ENCODE measurements at places on chromosomes 5 and 9.

GRCh38 chr9:88071331-88071730 is 66.9 kb downstream of the SPATA31C2 start:
- no peak for DNase-seq

- DNase-seq: peak; percentile 77
These were observed 25.1 kb upstream of the CDKN2AIPNL start for GRCh38 chr5:134436523-134437339.

- DNase-seq: peak; percentile 8
These were observed 58.6 kb downstream of the DIAPH1 start for GRCh38 chr5:141560151-141560550.

DNA sequence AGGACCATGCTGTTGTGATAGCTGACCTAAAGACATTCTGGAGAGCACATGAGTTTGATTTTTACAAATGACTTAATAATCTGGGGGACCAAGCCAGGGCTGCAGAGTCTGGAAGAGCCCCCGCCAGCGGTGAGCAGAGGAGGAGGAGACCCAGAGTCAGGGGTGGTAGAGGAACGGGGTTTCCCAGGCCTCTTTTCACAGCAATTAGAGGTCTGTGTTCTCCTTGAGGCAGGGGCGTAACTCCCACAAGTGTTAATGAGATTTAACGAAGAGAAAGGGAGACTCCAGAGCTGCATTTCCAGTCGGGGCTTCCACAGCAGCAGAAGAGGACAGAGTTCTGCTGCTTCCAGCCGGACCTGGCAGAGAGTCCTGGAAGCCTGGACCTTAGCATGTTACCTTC is 137.9 kb upstream of the SLC24A2 start:
- DNase-seq: no peak

GRCh38 chr5:89315286-89316100 is 432.5 kb upstream of the MEF2C start:
- no peak for DNase-seq

- DNase-seq: no peak
These were observed 29.7 kb upstream of the EFNA5 start for GRCh38 chr5:107700481-107700880.

GRCh38 chr9:114288193-114289091 is 34.5 kb upstream of the ORM1 start:
- no peak for DNase-seq

GRCh38 chr5:35030426-35031100 is 17.2 kb downstream of the AGXT2 start:
- DNase-seq: no peak

DNA sequence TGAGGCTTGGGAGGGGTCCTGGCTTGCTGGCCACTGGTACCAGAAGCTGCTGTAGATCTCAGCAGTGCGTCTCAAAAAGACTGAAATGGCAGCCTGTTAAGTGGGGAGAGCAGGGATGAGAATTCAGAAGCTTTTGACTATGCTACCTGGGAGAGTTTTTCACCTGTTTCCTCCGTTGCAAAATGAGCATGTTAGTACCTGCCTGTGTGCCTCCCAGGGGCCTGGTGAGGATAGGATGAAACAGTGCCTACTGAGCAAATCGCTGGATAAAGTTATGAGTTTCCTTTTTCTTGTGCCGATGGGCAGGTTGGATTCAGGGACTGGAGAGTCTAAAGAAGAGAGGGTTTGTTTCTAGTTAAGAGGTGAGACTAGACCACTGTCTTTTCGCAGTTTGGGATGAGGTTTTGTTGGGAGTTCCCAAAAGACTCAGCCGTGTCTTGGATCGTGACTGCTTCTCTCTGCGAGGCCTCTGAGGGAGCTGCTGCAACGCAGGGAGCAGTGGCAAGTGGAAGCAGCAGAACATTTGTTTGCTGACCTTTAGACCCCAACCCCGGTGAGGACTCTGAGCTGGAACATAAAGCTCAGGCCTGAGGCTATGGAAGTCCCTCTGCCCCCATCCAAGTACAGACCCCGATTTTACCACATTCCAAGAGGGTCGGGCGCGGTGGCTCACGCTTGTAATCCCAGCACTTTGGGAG is 1.4 kb downstream of the RALGPS1 start:
- no peak for DNase-seq

GRCh38 chr5:148374690-148375360 is 8.9 kb upstream of the FBXO38 start:
- DNase-seq: no peak

GRCh38 chr9:128550226-128550625 is 2.2 kb upstream of the SPTAN1 start:
- no peak for DNase-seq

DNA sequence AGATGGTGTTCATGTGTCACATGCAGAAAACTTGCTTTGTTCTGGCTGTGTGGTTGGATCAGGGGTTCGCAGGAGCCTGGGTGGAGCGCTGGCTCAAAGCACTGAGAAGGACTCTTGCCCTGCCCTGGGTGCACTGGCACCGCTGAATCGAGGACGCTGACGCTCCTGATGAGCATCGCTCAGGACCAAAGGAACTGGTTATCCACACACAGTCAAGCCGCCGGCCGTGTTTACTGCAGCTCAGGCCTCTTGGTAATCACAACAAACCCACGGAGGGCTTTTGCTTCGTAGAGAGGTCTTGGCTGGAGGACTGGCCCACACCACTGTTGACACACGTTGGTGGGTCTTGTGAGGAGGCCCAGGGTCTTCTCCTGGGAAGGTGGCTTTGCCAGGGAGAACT is 299.4 kb upstream of the IRX2 start:
- DNase-seq: no peak

- DNase-seq: no peak
These were observed 42.4 kb upstream of the LARP1 start for GRCh38 chr5:154712518-154713437.

GRCh38 chr9:31390403-31391025 is 993.9 kb upstream of the ACO1 start:
- DNase-seq: no peak

- DNase-seq: no peak
These were observed 199.5 kb downstream of the FOXD4L6 start for GRCh38 chr9:40928803-40929487.

DNA sequence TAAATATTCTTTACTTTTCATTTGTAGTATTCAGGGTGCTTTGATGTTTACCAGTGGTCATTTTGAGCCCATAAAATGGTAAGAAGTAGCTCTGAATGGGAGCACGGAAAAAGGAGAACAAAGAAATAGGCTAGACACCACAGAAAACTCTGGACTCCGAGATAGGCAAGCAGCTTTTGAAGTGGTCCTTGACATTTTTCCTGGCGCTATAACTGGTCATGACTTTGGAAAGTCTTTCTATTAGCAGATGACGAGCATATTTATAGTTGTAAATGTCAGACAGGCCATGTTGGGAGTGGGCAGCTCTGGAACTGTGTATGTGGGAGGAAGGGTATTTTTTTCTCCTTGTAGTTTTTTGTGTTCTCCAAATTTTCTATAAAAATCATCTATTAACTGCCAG is 126.1 kb upstream of the POC5 start:
- no peak for DNase-seq

DNA sequence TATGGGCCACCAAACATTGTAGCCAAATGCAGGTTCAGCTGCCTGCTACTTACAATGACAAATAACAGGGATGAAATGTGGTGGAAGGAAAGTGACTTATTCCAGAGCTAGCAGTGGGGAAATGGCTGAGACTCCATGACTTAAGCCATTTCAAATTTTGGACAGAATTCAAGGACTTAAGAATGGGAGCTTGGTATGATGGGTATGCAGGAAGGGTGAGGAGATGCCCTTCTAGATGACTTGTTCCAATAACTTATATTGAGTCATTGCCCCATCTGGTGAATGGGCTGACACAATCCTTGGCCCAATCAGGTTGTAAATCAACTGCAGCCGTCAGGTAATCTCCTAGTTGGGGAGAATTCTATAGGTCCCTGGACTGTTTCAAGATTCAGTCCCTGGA is 230.7 kb upstream of the SGCD start:
- peak; percentile 37 for DNase-seq

- no peak for DNase-seq
These were observed 129.8 kb upstream of the IL12B start for GRCh38 chr5:159459951-159460538.

DNA sequence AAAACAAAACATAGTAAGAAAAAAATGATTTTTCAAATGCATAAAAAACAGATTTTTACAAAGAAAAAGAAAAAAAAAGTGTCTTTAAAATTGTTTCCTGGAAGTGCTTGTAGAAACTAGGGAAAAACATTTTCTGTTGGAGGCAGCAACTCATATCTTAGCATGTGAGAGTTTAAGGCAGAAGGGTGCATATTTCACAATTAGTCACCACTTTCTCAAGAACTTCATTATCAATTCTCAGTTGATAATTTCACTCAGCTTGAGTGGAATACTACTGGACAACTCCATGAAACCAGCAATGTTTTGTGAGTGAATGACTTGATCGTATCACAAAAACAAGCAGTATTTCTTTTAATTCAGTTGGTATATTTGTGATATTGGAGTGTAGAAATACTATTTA is 508.3 kb upstream of the DAB2 start:
- no peak for DNase-seq

- DNase-seq: no peak
These were observed 93.7 kb upstream of the SMC5 start for GRCh38 chr9:70165006-70165602.

GRCh38 chr5:72328172-72328571 is 8.0 kb downstream of the PTCD2 start:
- no peak for DNase-seq

DNA sequence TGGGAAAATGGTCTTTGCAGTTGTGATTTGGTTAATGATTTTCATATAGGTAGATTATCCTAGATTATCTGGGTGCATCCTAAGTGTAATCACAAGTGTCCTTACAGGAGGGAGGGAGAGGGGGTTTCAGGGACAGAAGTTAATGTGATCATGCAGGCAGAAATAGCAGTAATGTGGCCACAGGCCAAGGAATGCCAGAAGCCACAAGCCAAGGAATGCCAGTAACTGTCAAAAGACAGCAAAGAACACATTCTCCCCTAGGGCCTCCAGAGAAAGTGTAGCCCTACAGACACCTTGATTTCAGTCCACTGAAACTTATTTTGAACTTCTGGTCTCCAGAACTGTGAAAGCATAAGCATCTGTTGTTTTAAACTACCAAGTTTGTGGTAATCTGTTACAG is 2074.5 kb downstream of the MAT2B start:
- no peak for DNase-seq

DNA sequence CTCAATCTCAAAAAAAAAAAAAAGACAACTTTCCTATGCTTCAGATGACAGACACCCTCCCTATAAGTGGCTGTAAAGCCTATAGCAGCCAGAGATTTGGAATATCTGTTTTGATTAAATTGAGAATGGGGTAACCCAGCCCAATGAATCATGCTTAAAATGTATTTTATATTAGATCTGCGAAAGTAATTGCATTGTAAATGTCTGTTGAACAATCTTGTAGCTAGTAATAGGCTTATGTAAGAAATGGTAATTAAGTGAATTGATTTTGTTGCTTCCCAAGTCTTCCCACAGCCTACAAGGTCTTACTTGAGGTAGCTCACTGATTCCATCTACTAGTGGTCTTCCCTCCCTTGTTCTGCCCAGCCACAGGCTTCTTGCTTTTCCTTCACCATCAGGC is 590.7 kb downstream of the ACTL7B start:
- no peak for DNase-seq

DNA sequence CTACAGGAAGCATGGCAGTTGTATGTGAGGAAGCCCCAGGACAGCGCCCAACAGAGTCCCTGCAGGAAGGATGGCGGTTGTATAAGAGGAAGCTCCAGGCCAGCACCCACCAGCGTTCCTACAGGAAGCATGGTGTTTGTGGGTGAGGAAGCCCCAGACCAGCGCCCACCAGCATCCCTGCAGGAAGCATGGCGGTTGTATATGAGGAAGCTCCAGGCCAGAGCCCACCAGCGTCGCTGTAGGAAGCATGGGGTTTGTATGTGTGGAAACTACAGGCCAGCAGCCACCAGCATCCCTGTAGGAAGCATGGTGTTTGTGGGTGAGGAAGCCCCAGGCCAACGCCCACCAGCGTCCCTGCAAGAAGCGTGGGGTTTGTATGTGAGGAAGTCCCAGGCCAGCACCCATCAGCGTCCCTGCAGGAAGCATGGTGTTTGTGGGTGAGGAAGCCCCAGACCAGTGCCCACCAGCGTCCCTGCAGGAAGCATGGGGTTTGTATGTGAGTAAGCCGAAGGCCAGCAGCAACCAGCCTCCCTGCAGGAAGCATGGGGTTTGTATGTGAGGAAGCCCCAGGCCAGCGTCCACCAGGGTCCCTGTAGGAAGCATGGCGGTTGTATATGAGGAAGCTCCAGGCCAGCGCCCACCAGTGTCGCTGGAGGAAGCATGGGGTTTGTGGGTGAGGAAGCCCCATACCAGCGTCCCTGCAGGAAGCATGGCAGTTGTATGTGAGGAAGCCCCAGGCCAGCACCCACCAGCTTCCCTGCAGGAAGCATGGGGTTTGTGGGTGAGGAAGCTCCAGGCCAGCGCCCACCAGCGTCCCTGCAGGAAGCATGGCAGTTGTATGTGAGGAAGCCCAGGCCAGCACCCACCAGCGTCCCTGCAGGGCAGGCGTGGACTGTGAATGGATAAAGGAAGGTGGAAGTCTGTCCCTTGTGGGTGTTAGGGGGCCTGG is 79.0 kb downstream of the DAP start:
- DNase-seq: no peak

DNA sequence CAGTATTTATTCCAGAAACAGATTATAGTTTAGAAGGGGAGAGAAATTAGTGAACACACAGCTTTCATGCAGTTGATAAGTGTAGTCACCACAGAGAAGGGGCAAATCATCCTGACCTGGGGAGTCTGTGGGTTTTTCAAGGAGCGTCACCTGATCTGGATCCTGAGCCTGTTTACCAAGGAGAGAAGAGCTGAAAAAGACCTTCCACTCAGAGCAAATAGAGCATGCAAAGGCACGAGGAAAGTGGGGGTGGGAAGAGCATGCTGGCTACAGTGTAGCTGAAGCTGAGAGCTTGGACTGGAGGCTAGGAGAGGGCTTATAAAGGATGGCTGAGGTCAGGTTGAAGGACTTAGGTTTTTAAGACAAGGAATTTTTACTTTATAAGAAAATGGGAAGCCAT is 30.4 kb downstream of the ACO1 start:
- DNase-seq: no peak

- no peak for DNase-seq
These were observed 5.6 kb upstream of the COL23A1 start for GRCh38 chr5:178595750-178596149.

GRCh38 chr5:77077829-77078176 is 9.3 kb downstream of the ZBED3 start:
- no peak for DNase-seq

DNA sequence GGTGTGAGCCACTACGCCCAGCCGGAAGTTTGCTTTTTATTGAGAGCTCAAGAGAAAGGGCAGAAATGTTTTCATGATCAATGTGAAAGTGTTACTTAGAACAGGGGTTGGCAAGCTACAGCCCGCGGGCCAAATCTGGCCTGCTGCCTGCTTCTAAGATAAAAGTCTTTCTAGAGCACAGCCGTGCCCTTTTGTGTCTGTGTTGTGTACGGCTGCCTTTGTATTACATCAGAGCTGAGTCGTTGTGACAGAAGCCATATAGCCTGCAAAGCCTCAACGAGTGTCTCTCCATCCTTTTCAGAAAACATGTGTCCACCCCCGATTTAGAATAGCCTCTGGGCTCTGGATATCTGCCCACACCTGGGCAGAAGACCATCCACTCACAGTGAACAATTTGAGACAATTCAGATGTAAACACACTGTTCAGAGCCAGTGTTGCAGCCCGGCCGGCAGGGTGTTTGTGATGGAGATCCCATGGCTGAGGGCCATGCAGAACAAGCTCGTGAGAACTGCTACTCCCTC is 28.8 kb downstream of the AK8 start:
- no peak for DNase-seq

GRCh38 chr9:137201205-137201868 is 796 bp upstream of the TPRN start:
- DNase-seq: no peak

Data from BJ (cell line).